HepG2 (cell line): ENCODE measurements at places on chromosomes 7 and 10.
A peak's percentile ranks its signal among the peaks of the same experiment; 100 is the strongest.

GRCh38 chr7:18798088-18798906 lies 302.7 kb downstream of the HDAC9 start:
- no peak for DNase-seq

DNA sequence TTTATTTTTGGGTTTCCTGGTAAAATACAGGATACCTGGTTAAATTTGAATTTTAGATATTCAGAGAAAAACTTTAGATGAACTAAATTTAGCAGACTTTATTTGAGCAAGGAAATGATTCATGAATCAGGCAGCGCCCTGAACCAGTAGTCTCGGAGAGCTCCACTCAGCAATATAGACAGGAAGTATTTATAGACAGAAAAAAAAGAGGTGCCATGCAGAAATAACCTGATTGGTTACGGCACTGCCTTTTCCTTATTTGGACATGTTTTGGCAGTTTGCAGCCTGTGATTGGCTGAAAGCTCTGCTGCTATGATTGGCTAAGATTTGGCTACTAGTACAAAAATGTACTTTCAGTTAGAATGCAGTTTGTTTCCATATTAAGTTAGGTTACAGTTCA lies 198.3 kb upstream of the DKK1 start:
- no peak for DNase-seq

DNA sequence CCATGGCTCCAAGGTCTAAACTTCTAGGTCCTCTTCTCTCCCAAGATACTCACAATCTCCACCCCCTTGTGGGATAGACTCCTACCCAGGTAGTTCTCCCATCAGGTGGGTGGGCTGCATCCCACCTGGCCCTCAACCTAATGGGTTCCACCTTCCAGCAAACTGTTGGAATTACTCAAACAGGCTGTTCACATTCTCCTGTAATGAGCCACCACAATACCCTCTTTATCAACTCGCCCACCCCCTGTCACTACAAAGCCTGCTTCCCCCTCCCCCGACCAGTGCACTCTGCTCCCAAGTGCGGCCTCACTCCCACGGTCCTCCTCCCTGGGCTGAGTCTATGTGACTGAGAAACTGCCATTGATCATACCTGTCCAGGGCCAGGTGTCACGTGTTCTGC lies 10.4 kb upstream of the HTR5A start:
- DNase-seq, result no peak

GRCh38 chr10:1137499-1138163 lies 81.4 kb downstream of the WDR37 start:
- DNase-seq, result no peak

DNA sequence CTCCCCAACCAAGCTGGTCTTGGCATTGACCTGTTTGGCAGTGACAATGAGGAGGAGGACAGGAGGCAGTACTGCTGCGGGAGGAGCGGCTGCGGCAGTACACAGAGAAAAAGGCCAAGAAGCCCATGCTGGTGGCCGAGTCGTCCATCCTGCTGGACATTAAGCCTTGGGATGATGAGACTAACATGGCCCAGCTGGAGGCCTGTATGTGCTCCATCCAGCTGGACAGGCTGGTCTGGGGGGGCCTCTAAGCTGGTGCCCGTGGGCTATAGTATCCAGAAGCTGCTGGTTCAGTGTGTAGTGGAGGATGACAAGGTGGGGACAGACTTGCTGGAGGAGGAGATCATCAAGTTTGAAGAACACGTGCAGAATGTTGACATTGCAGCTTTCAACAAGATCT lies 39.1 kb upstream of the ZNF273 start:
- DNase-seq, result no peak

GRCh38 chr7:149854611-149855360 lies 16.6 kb downstream of the ZNF862 start:
- peak; percentile 53 for DNase-seq

- peak; percentile 77 for DNase-seq
Observed at GRCh38 chr10:33306701-33307519, 27.6 kb downstream of the NRP1 start.

DNA sequence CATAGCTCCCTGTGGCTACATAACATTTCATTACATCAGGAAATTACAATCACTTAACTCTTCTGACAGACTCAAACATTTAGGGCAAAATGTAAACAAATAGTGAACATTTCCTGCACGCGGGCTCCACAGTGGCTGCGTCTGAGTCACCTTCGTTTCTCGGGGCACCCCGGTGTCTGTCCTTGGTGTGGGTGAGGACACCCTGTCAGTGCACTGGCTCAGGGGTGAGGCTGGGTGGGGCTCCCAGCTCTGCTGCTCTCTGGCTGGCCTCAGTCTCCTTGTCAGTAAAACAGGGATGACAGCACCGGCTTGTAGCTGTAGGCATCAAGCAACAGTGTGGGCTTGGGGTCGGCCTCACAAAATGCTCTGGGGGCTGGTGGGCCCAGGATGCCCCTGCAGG lies 237.1 kb upstream of the SHH start:
- DNase-seq, result no peak

- no peak for DNase-seq
Observed at GRCh38 chr7:15757041-15758000, 70.8 kb upstream of the MEOX2 start.

- no peak for DNase-seq
Observed at GRCh38 chr10:32143302-32143847, 87.2 kb upstream of the KIF5B start.

DNA sequence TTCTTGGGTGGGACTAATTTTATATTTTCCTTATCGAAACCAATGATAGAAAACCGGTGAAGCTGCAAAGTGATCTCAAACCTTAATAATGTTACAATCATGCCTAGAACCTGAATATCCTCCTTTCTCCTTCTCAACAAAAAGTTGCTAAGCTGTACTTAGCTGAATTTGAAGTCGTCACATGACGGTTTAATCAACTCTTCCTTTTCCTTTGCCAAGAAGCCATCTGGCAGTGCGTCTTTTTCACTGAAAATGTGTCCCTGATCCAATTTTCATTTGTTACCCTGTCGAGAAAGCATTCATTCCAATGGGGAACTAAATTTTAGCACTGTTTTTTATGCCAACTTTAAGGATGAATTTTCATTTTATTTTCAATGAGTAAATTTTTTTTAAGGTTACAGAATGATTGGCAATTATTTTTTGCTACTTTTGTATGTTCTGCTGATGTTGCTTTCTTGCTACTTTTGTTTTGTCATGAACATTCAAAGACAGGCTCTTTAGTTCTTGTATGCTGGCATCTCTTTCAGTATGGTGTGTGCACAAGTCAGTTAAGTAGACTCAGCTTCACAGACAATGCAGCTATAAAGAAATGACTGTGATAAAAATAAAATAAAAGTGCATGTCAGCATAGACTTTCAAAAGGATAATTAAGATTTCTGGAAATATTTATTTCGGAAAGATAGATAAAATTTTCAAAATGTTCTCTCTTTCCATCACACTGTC lies 980.0 kb downstream of the DNAJB9 start:
- no peak for DNase-seq

DNA sequence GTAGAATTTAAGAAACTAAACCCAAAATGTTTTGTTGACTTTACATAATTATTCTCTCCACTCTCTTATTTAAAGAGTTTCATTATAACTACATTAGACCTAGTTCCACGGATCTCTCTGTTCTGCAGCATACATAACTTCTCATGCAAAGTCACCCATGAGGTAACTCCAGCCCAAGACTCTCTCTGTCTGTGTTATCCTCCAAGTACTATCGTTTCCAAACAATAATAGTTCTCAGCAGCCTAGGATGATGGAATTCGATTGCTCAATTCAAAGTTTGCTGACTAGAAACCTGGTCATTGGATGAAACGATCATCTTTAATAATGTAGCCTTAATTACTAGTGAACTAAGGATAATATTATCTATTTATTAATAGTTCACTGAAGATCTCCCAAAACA lies 203.1 kb upstream of the PTN start:
- DNase-seq, result no peak

DNA sequence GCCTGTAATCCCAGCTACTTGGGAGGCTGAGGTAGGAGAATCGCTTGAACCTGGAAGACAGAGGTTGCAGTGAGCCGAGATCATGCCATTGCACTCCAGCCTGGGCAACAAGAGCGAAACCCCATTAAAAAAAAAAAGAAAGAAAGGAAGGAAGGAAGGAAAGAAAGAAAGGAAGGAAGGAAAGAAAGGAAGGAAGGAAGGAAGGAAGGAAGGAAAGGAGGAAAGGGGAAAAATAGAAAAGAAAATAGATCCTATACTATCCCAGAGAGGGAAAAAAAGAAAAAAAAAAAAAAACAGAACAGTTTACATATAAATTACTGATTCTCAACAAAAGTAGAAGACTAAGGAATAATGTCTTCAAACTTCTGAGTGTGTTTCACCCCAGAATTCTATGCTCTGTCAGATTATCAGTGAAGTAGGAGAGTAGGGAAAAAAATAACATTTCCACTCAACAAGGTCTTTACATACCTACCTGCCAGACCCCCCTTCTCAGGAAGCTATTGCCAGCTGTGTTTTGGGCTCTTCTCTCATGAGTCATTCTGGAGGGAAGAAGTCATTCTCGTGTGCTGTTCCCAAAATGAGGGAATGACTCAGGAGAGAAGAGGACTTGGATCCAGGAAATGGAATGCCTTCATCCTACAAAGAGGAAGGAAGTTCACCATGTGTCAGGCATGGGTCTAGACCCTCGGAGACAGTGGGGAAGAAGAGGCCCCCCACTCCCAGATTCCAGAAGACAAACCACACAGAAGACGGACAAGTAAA lies 20.9 kb downstream of the RGS10 start:
- DNase-seq, result peak; percentile 76

DNA sequence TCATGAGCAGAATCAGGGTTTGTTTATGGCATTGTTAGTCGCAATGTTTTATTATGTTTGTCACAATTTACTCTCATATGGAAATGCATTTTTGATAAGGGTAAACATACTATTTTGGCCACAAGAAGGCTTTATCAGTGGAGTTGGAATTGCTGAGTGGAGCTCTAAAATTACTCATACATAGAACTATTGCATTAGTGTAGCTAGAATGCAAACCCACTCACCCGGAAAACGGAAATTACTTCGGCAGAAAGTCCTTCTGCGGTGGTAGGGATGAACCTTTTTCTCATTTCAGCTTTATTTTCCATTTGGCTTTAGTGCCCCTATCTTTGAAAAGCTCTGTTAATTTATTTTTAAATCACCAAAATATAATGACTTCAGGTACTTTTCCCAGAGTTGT lies 42.8 kb upstream of the NPY start:
- DNase-seq, result no peak

DNA sequence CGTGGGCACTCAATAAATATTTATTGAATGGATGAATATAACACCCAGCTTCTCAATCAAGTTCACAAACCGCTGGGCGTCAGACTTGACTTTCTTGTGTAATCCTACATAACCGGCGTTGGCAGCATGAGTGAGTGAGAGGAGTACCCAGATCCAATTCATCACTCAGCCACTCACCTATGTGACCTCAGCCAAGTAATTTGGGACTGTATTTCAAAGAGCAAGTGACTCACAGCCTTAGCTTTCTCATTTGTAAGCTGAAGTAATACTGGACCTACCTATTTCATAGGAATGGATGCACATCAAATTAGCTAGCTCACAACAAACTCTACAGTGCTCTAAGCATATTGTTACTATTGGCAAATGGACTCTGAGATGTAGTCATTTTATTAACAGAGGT lies 53.8 kb upstream of the FAM204A start:
- no peak for DNase-seq

DNA sequence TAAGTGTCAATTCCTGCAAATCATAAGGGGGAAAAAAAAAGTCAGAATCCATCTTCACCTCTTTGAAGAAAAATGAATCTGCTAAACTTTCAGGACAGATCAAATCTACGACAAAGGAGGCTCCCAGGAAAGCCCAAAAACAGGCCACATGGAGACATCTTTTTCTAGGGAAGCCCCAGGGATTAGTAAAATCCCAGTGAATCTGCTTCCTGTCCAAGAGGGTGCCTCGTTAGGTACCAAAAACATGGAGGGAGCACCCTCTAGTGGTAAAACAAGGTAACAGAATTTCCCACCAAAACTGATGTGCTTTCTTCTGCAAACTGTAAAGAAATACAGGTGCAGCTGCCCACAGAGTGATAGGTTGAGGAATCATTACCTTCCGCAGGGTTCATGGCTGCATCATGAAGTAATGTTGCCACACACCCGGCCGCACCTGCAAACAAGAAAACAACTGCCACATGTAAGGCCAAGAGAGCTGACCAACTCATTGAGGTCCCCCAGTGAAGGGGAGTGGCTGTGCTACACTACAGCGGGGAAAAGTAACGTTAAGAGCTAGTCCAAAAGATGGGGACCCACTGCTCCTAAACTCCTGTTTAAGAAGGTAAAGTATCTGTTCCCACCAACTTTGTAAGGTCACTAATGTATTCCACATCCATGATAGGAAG lies 7.9 kb downstream of the SLC25A28 start:
- DNase-seq, result peak; percentile 63

DNA sequence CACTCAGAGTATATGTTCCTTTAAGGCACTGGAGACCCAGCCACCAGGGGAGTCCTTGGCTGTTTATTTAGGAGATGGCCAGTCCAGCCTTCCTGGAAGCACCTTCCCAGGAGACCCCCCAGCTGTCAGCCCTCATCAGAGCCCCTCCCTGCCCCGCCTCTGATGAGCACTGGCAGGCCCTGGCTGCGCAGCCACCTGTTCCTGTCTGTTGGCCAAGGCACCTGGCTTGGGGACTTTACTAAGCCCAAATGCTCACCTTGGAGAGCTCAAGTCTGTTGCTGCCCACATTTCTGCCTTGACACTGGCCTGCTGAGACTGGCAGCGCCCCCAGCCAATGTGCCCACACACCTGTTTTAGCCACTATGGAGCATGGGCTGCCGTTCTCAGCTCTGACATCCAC lies 124.7 kb downstream of the ELMO1 start:
- no peak for DNase-seq

GRCh38 chr7:130611218-130611617 lies 57.3 kb downstream of the COPG2 start:
- DNase-seq, result no peak

DNA sequence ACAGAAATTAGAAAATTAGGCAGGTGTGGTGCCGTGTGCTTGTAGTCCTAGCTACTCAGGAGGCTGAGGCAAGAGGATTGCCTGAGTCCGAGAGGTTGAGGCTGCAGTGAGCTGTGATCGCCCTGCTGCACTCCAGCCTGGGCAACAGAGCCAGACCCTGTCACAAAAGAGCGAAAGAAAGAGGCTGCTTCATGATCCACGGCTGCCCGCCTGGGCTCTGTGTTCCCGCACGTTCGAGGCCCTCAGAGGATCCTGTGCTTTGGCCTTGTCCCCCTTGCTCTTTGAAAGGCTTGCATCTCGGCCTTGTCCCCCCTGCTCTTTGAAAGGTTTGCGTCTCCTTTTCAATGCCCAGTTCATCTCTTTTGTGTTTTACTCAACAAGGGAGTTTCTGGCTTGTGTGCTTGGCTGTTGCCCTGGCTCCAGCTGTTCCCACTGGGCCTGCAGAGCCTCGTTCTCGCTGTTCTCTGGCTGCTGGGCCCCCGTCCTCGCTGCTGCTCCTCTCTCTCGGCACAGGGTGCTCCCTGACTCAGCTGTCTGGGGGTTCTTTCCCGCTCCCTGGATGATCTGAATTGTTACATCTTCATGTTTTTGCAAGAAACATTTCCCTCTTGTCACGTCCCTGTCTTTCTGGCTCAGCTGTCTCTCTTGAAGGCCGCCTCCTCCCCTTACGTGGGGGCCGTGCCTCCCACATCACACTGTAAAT lies 45.1 kb upstream of the INPP5A start:
- no peak for DNase-seq

- DNase-seq, result no peak
Observed at GRCh38 chr10:1454428-1454827, 282.9 kb downstream of the ADARB2 start.
